T47D (cell line): ENCODE measurements at places on chromosomes 4 and X.

DNA sequence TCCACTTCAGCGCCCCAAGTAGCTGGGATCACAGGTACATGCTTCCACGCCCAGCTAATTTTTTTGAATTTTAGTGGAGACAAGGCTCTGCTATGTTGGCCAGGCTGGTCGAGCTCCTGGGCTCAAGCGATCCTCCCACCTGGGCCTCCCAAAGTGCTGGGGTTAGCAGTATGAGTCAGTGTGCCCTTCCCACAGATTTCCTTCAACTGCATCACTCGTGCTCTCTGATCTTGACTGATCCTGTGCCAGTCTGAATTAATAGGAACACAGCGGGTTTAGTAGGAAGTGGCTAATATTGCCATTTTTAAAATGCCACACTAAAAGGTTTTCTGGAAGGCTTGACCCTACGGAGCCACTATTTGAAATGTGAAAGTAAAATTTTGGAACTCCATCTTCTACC lies 4.3 kb upstream of the SHROOM2 start:
- DNase-seq, result no peak

DNA sequence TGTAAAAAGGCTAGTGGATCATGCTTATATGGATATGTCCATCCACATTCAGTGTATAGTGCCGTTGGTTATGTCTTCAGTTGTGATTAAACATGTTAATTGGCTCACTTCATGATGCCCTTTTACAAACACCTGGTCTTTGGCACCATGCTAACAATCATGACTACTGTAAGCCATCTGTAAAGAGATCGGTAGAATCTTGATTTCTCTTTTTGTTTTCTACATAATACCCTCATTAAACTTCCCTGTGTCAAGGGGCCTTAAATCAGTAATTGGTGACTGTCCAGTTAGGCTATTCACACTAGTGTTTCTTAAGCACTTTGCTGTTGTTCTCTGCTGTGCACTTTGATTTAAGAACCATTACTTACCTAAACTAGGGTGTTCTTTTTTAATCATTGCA lies 475.2 kb downstream of the RPA4 start:
- no peak for DNase-seq

DNA sequence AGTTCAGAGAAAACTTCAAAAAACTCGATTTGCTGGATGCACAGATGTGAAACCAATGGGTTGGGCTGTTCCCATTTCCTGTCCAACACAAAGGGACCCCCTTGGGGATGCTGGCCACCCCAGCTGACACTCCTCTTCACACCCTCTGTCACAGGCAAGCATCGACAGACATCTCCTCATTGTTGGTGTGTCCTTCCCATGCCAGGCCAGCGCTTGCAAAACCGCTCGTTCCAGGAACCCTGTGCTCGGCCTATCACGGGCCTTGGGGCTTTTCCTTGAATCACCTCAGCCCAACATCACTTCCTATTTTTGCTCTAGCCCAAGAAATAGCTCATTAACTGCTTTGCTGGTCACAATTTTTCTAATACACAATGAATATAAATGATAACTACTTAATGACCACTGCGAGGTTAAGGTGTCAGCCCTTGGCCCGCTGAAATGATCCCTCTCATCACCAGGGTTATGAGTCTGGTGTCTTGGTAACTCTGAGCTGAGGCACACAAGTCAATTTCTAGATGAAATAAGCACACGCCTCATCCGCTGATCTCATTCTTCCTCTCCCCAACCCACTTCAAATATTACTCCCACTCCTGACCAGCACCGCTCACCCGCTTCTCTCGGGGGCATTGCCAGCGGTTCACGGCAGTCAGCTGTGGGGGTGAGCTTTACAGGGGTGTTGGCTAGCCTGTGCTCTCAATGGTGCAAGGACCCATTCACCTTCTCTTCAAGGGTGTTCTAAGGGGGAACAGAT lies 32.3 kb downstream of the BCOR start:
- no peak for DNase-seq

GRCh38 chrX:49184294-49185281 lies 1.6 kb downstream of the PRICKLE3 start:
- peak; percentile 97 for DNase-seq

GRCh38 chrX:97132664-97133415 lies 249.1 kb downstream of the RPA4 start:
- no peak for DNase-seq

DNA sequence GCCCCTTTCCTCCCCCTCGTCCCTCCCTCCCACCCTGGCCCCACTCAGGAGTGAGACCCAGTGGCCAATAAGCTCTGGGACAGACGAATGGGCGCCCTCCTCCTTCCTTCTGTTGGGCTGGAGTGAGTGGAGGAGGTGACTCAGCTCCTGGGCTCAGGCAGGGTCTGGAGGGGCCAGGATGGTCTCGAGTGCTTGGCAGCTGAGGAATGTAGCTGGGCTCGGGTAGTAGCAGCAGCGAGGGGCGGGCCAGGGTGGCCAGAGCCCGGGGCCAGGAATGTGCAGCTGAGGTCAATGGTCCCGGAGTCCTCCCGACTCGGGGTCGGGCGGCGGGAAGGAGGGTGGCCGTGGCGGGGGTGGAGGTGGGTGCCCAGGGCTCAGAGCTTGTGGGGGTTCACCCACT lies 15.0 kb downstream of the G6PD start:
- no peak for DNase-seq

GRCh38 chrX:107662145-107662544 lies 33.8 kb downstream of the PRPS1 start:
- no peak for DNase-seq

- no peak for DNase-seq
Measured at GRCh38 chr4:189850239-189850856, 90.3 kb upstream of the FRG1 start.

GRCh38 chr4:8594097-8595038 lies 1.8 kb downstream of the CPZ start:
- DNase-seq, result peak; percentile 91

- DNase-seq, result no peak
Measured at GRCh38 chr4:29560452-29560851, 1159.7 kb upstream of the PCDH7 start.

DNA sequence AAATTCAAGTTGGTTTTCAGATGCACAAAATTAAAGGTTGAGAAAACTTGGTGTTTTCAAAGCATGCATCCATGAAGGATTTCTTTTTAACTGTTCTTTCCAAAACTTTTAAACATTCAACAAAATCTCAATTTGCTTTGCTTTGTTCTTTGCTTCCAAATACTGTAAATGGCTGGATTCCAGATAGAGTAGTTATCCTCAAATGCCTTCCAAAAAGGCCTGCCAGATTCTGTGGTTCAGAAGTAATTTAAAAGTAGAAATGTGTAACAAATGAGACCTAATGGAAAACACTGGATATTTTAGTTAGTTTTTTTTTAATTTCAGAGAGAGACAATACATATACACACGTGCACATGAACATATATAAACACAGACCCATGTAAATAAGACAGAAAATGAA lies 97.3 kb downstream of the NR3C2 start:
- no peak for DNase-seq

GRCh38 chrX:3777416-3777815 lies 64.0 kb upstream of the PRKX start:
- DNase-seq, result no peak
